Hepatic stellate cell (primary cell): ENCODE measurements at places on chromosomes 2 and 18.
A peak's percentile ranks its signal among the peaks of the same experiment; 100 is the strongest.

GRCh38 chr2:8611700-8612099, 70.2 kb upstream of the ID2 start:
- DNase-seq, result no peak

DNA sequence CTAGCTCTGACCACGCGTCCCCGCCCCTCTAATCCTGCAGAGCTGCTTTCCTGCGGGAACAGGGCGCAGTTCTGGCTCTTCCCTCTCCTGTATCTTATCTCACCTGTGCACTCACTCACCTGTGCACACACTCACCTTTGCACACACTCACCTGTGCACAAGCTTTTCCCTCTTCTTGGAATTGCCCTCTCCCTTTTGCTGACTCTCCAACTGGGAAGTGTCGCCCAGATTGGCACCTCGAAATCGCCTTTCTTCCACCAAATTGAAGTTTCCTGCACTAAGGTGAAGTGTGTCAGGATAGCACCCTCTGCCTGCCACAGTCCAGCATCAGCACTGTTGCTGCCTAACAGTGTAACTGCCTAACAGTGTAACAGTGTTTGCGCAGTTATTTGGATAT, 566 bp upstream of the CMPK2 start:
- DNase-seq, result no peak

DNA sequence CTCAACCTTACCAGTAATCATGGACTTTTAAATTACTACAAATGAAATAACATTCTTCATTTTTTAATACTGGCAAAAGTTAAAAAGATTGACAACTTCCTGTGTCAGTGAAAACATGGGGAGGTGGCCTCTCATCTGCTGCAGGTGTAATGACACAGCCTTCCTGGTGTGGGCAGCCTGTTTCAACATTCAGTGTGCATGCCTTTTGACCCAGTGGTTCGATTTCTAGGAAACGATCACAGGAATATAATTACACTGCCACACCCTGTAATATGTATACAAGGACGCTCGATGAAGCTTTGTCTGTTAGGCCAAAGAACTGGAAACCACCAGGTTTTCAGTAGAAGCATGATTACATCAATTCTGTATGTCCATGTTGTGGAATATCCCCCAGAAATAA, 68.7 kb downstream of the MTHFD2 start:
- no peak for DNase-seq

DNA sequence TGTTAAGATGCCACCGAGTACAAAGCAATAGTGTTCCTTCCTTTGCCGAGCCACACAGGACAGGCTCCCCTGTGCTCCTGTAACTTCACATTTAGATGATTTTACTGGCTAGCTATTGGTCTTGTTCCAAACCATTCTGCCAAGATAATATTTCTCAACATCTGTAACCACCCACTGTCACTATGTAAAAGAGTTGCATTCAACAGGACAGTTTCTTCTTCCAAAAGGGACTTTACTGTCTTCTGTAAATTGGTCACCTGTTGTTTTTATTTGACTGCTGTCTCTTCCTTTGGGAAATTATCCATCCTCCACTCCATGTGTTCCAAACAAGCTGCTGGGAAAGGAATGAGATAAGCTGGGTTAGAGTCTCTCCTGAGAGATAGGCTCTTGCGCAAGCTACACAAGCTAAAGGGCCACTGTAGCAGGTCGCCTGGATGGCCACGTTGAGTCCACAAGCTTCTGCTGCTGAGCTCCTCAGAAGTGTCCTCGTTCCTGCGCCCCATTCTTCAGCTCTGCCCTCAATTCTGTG, 14.4 kb upstream of the BZW1 start:
- DNase-seq, result no peak

- DNase-seq, result peak; percentile 52
Observed at GRCh38 chr18:41940506-41941215, 14.4 kb upstream of the PIK3C3 start.

DNA sequence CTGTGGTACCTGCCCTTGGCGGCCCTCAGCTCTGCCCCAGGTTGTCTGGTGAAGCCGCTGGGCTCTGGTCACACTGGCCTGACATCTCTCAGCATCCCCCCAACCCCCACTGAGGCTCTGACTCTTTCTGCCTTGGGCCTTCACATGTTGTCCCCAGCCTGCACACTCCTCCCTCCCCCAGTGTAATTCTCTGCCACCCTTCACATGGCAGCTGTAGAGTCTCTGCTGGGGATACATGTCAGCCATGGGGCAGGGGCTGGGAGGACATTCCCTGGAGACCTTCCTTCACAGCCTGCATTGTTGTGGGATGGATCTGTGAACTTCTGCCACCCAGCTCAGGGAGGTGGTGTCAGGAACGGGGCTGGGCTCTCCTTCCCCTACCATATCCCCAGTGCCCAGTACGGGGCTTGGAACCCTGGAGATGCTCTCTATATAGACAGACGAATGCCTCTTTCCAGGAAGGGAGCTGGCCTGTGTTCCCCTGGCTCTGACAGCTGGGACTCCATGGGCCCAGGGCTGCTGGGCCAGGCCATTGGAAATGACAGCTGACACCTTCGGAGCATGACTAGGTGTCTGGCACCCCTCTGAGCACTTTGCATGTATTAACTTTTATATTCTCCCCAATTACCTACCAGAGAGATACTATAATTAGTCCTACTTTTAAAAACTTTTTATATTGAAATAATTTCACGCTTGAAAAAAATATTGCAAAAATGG, 151.5 kb downstream of the INHBB start:
- no peak for DNase-seq

- no peak for DNase-seq
Observed at GRCh38 chr18:59633961-59634485, 63.2 kb downstream of the CCBE1 start.

GRCh38 chr18:9535430-9535991, 60.2 kb downstream of the RALBP1 start:
- DNase-seq, result peak; percentile 90

DNA sequence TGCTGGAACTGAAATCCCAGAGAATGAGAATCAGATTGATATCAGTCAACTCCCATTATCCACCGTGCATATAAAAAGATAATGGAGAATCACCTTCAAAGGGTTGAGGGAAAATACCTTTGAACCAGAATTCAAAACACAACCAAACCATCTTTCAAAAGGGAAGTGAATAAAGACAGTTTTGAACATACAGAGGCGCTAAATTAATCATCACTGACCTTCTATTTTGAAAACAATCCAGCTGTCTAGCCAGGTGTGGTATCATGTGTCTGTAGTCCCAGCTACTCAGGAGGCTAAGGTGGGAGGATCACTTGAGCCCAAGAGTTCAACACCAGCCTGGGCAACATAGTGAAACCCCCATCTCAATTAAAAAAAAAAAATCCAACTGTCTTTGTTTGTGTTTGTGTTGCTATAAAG, 63.6 kb downstream of the TRABD2A start:
- no peak for DNase-seq

- DNase-seq, result no peak
Observed at GRCh38 chr2:161199912-161200701, 39.9 kb downstream of the TANK start.

DNA sequence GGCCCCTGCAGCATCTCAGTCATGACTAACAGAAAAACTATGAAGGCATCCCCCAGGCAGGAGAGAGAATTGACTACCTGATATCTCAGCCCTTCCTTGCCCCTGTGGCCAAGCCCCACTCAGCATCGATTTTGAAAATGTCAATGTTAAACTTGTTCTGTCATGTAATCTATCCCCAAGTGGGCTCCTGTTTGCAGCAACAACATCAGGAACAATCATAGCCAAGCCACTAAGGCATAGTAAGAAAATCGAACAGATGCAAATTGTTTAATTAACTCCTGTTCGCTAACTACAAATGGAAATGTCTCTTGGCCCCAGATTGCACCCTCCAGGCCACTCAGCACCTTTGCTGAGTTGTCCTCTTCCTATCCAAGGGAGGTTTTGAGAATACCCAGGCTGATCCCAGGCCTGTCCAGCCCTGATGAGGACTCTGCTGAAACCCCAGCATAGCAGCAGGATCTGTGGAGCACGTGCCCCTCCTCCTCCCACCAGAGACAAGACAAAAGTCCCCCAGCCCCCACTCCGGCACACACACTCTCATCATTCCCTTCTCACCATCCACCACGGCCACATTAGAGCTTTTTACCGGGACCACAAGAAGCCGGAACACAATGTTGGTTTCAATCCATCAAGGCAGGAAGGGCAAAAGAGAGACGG, 150.1 kb downstream of the TNS1 start:
- DNase-seq, result no peak

- DNase-seq, result peak; percentile 63
Observed at GRCh38 chr2:26757873-26758789, 6.0 kb upstream of the SLC35F6 start.

- DNase-seq, result no peak
Observed at GRCh38 chr2:128474036-128474955, 155.6 kb upstream of the HS6ST1 start.

DNA sequence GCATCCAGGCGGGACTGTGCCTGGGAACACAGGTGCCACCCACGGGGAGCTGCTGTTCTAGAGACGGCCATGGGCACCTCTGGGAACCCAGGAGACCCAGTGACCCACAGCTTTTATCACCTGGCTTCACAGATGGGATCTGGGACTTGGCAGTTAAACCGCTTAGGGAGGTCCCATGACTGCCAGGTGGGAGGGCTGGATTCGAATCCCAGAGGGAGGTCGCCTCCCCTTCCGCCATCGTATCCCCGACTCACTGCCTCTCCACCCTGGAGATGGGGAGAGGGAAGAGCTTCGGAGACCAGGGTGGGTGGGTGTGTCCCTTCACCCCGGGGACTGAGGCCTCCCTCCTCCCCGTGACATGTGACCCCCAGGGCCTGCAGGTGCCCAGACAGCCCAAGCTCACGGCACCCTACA, 169.4 kb downstream of the RTP5 start:
- DNase-seq, result no peak

DNA sequence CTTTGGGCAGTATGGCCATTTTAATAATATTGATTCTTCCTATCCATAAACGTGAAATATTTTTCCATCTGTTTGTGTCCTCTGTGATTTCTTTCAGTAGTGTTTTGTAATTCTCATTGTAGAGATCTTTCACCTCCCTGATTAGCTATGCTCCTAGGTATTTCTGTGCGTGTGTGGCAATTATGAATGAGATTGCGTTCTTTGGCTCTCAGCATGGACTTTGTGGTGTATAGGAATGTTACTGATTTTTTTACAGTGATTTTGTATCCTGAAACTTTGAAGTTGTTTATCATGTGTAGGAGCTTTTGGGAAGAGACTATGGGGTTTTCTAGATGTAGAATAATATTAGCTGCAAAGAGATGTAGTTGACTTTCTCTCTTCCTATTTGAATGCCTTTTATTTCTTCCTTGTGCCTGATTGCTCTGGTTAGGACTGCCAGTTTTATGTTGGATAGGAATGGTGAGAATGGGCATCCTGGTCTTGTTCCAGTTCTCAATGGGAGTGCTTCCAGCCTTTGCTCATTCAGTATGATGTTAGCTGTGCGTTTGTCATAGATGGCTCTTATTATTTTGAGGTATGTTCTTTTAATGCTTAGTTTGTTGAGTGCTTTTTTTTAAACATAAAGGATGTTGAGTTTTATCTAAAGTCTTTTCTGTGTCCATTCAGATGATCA, 27.0 kb upstream of the THUMPD2 start:
- DNase-seq, result no peak

DNA sequence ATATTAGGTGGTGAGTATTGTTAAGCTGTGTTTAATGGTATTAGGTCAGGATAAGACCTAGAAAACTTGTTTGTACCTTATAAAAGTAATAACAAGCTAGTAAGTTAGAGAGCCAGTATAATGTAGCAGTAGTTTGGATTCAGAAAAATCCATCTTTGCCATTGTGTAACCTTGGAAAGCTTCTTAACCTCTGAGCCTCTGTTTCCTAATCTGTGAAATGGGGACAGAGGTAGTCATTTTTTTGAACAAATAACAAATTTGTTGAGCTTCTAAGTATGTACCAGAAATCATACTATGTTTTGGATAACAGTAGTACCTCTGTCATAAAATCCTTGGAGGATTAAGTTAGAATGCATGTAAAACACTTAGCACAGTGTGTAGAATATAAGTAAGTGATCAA, 12.5 kb downstream of the GLS start:
- no peak for DNase-seq

GRCh38 chr18:13895505-13896033, 19.8 kb downstream of the MC2R start:
- DNase-seq, result no peak
